ENCODE measurements at places on chromosomes 2 and 18.

GRCh38 chr2:129741623-129742022, 237.8 kb upstream of the RAB6C start:
- no peak for DNase-seq

- DNase-seq = no peak
Observed at GRCh38 chr2:56215911-56216310, 32.1 kb downstream of the CCDC85A start.

DNA sequence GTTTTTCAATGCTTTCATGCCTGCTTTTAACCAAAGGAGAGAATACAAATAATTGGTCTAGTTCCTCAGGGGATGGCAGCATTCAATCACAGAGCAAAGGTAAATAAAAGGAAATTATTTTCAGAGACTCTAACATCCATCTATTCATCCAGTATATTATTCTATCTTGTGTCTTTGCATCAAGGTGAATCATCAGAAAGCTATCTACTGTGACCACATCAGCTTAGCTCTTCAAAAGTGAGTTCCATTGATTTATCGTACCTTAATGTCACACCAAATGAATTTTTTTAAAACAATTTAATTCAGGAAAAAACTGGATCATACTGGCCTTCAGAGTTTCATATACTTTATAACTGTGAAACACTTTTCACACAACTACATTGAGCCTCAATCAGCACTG, 66.1 kb downstream of the CHN1 start:
- peak; percentile 83 for DNase-seq

DNA sequence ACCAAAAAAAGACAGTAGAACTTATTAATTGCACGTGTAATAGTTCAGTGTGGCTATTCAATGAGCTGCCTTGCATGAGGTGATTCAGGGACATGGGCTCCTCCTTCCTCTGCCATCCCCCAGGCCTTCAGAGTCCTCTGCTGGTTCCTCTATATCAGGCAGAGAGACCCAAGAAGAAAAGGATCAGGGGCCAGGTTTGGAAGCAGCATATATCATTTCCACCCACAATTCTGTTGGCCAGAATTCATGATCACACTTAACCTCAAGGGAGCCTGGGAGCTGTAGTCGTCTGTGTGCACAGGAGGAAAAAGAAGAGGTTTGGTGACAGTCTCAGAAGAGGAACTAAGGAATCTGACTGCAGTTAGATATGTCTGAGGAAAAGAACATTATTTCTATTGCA, 114.0 kb upstream of the GLS start:
- no peak for DNase-seq
